Left ventricle myocardium inferior (tissue), 1 donor: ENCODE measurements at places on chromosomes 12 and 14.
A peak's percentile ranks its signal among the peaks of the same experiment; 100 is the strongest.

- no peak for DNase-seq
Measured at GRCh38 chr12:55666508-55666907, 29.8 kb downstream of the OR10P1 start.

GRCh38 chr12:12628013-12628412, 16.3 kb downstream of the CREBL2 start:
- no peak for DNase-seq

GRCh38 chr12:157644-158043, 56.3 kb downstream of the SLC6A12 start:
- no peak for DNase-seq

- DNase-seq, result no peak
Measured at GRCh38 chr14:83312511-83312910, 1778.9 kb upstream of the SEL1L start.

GRCh38 chr14:77585385-77585784, 31.1 kb downstream of the SPTLC2 start:
- no peak for DNase-seq

DNA sequence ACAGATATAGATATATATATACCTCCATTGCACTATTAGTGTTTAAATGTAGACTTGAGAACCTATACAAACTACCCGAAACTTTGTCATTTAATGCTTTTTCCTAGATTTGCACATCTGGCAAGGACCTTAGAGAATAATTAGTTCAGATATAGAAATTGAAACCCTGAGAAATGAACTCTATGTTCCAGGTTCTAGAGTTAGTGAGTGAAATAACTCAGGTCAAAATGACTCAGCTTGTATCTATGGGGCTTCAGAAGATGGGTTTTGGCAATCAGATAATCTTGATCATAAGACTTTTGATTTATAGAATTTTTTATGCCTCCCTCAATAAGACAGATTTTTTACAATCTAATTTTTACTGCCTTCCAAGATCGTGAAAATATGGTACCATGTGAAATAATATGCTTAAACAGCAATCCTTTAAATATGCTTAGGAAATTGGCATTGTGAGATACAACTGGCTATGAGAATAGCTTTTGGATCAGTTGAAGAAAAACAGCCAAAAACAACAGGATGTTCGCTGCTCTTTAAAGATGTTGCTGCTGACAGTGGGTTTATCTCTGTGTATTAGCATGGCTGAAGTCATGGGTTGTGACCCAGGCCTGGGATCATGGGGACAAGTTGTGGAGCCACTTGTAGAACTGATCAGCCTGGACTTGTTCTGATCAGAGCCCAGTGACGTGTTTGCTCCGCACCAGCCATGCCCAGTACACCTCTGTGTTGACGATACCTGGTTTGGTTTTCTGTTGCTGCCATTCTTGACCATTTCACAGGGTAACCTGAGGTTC, 63.6 kb downstream of the TTLL5 start:
- peak; percentile 41 for DNase-seq

- no peak for DNase-seq
Measured at GRCh38 chr14:24130380-24130716, at the start of gene FITM1. Gene FITM1, plus strand, starts transcription at chr14:24130659. Its CDS starts 905 bp downstream, at chr14:24131564.

DNA sequence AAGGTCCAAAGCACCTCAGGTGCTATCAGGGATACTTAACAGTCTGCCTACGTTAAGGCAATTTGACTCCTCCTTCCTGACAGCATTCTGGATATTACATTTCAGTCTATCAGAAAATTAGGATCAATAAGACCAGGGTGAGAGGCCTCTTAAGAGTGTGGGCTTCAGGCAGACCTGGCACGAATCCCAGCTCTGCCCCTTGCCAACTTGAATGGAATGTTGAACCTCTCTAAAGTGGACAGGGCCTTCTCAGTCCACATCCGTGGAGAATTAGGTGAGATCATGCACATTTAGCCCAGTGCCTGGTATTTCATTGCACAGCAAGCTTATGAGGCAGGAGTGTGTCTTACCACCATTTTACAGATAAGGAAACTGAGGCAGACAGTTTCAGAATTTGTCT, 25.9 kb downstream of the DCAF4 start:
- no peak for DNase-seq

GRCh38 chr14:33348510-33348909, 409.8 kb downstream of the NPAS3 start:
- no peak for DNase-seq

DNA sequence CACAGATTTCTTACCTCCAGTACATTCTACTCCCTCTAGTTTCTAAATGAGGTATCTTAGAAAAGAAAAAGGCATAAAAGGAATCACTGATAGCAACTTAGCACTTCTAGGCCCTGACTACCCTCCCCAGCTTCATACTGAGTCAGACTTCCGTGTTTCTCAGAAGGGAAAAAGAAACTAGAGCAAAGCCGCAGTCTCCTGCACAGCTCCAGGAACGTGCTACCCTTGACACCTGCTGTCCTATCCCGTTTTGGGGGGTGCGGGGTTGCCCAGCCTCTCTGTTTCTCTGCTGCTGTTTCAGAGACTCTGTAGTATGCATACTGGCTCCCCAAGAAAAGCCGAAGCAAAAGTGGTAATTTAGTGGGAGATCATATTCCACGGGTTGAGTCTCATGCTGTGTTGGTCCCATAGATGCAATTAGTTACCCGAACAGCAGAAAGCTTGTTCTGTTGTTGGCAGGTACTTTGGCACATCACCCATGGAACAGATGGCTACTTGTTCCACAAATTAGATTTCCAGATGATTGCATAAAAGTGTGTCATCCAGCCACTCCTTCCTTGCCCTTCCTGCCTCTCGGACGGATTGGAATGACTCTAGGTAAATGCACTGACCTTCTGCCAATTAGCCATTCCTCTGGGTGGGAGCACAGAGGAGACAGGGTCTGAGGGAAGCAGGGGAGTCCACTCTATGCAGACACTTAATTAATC, 438.1 kb downstream of the FUT8 start:
- no peak for DNase-seq

DNA sequence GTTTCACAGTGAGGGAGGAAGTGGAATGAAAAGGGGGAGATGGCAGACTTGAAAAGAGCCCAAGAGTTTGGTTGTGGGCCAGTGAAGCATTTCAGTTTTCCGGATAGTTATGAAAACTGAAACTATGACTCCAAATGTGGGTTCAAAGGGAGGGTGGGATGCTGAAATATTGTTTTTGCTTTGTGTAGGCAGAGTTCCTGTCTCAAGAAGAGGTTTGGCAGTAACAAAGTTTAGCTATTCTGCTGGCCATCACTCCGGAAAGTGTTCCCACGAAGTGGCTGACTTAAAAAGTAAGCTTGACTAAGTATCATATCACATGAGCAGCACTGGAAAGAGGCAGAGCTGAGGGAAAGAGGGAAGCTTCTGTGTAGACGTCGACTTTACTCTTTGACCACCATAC, 85.2 kb downstream of the CAND1 start:
- DNase-seq, result no peak

GRCh38 chr12:57171668-57172067, 24.2 kb upstream of the LRP1-AS start:
- no peak for DNase-seq

- DNase-seq, result no peak
Measured at GRCh38 chr14:45290547-45290946, 37.5 kb upstream of the MIS18BP1 start.

GRCh38 chr14:24182110-24182882, 6.3 kb downstream of the IPO4 start:
- no peak for DNase-seq

DNA sequence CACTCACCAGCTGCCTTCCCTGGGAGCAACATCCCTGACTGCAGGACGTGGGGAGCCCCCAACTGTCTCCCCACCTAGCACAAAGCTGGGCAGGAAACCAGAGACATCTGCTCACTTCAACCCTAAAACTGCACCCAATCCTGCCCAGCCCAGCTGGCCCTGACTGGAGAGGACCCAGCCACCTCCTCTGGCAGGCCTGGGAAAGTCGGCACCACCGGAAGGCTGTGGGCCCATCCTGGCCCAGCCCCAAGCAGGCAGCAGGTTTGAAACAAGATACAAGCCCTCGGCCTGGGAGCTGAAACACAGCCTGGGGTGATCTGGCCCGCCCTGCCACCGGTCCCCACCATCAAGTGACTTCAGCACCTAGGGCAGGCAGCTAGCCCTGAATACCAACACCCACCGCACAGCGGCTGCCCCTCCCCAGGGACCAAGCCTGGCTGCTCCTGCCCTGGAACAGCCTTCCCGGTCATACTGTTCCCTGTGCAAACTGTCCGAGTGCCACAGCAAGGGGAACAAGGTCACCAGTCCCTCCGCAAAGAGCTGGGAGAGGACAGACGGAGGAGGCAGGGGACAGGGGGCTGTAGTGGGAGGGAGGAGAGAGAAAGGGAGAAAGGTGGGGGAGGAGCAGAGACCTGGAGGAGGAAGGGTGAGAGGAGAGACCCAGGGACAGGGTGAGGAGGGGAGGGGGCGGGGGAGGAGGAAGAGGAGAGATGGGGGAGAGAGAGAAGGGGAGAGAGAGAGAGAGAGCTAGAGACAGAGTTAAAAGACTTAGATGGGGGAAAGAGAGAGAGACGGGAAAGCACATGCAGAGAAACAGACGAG, 115.7 kb downstream of the RFLNA start:
- no peak for DNase-seq

DNA sequence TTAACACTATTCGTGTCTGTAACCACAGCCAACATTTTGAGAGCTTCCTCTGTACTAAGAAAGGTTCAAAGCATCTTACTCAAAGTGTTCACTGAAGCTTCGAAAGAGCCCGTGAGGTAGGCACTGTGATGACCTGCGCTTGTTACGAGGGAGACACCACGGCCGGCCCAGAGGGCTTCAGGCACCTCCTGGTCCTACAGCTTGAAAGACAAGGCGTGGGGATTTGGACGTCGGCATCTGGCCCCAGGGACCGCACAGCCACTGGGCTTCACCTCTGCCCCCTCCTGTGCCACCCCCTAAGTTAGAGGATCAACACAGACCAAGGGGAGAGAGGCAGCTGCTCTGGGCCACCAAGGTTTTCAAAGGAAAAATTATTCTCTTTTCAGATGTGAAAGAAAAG, 75.6 kb downstream of the RIMBP2 start:
- no peak for DNase-seq

- DNase-seq, result no peak
Measured at GRCh38 chr12:128609861-128610260, 213.9 kb downstream of the SLC15A4 start.

GRCh38 chr12:93378998-93379325, 1.2 kb downstream of the NUDT4 start:
- DNase-seq, result no peak

- DNase-seq, result no peak
Measured at GRCh38 chr14:69675877-69676416, 64.6 kb downstream of the SUSD6 start.

- no peak for DNase-seq
Measured at GRCh38 chr14:61476754-61477410, 155.5 kb downstream of the PRKCH start.

- peak; percentile 29 for DNase-seq
Measured at GRCh38 chr12:63150713-63151622, at the start of gene AVPR1A. Gene AVPR1A, minus strand, starts transcription at chr12:63151201. Its CDS starts 365 bp downstream, at chr12:63150836.

DNA sequence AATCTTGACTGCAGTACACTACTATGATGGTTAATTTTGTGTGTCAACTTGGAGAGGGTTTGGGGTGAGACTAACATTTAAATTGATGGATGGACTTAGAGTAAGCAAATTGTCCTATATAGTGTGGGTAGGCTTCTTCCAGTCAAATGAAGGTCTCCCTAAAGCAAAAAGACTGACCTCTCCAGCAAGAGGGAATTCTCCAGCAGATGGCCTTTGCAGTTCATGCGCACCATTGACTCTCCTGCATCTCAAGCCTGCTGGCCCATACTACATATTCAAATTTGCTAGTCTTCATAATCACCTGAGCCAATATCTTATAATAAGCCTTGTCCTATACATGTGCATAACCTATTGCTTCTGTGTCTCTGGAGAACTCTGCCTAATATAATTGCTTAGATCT, 260.2 kb downstream of the RERGL start:
- no peak for DNase-seq

- no peak for DNase-seq
Measured at GRCh38 chr14:88043529-88044443, 38.9 kb downstream of the GPR65 start.

DNA sequence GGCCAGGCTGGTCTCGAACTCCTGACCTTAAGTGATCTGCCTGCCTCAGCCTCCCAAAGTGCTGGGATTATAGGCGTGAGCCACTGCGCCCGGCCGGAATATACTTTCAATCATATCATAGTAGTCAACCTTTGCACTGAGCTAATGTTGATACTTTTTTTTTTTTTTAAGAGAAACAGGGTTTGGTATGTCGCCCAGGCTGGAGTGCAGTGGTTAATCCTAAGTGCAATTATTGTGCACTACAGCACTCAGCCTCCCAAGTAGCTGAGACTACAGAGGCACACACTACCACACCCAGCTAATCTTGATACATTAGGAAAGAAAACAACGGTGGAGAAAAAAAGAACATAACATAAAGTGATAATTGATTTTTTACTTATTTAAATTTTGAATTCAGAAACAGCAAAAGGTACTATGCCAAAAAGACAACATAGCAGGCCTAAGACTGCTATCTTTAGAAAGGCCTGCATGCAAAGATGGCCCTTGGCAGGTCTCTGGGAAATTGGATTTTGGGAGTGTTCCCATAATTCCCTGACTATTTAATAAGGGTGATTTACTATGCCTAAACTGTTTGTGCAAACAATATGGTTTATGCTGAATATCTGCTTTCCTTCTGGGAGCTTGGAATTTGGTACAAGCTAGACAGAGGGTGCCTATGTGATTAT, 15.5 kb downstream of the BTBD7 start:
- no peak for DNase-seq

- DNase-seq, result no peak
Measured at GRCh38 chr12:87768501-87769287, 260.5 kb downstream of the C12orf50 start.

- no peak for DNase-seq
Measured at GRCh38 chr14:69539631-69540410, 34.9 kb downstream of the CCDC177 start.

DNA sequence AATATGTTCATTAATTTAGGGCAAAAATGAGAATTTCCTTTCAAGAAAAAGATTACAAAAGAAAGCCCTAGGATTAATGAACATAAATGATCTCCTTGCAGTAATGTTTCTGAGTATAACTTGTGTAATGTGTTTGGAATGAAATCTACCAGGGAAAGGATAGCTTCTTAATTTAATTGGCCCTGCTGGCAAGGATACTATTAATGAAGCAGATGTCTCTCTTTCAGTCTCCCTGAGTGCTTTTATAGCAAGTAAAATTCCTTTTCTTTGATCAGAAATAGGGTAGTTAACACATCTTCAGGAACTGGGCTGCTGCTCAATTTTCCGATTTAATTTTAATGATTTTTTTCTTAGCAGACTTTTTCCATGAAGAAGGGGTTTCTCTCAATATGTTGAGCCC, 379.4 kb upstream of the PDE3A start:
- DNase-seq, result no peak

DNA sequence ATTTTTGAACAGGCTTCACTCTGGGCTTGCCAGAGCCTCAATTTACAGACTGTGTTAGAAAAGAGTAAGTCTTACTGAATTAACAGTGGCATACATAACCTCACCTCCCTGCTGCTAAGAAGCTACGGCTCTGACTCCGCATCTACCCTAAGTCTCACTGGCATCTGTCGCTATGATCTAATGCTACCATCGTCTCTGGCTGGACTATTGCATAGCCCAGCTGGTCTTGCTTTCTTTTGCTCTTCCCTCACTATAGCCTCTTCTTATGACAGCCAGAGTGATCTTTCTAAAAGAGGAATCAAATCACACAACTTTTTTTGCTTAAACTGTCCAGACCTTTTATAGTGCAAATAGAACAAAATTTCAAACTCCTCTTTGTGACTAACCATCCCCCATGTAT, 81.1 kb downstream of the SLC24A4 start:
- no peak for DNase-seq
